ENCODE measurements at places on chromosomes 2 and 18.

DNA sequence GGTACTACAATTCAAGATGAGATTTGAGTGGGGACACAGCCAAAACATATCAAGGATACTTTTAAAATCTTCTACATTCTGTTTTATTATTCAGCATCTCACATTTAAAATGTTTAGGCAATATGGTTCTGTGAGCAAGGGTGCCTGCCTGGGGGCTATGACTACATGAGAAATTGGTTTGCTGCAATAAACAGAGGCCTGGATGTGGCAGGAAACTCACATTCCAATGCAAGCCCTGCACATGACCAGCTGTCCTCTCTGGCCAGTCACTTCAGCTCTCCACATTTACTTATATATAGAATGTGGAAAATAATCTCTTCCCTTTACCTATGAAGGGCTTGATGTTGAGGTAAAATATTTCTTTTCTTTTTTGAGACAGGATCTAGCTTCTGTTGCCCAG, 193.4 kb downstream of the LRRTM1 start:
- DNase-seq, result no peak

DNA sequence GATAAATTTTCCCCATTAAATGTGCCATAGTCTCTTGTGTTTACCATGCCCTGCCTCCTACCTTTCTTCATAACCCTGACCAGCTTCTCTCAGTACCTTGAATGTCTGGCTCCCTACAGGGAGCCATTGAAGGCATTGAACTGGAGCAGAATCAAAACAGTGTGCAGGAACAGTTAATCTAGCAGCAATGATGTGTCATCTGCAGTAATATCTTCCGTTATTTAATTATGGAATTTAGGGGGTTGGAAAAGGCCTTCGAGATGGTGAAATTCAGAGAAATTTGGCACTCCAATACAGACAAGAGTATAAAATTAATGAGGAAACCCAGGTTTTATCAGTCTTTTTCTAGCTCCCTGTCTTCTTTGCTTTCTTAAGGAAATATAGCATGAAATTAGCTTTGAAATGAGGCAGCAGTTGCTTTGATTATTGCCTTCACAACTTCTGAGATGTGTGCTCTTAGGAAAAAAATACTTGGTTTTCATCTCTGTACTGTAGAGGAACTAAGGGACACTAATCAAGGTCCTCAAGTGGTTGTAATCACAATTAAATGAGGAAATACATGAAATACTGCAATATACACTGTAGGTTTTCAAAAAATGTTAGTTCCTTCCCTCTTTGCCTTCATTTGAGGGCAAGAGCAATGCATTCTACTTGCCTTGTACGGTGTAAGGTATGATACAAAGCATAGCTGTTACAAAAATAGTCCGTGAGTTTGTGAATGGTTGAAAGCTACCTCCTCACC, 369.1 kb downstream of the SETBP1 start:
- DNase-seq, result no peak

- DNase-seq, result no peak
These were observed 26.2 kb downstream of the INPP1 start for GRCh38 chr2:190369635-190370034.

- peak; percentile 18 for DNase-seq
These were observed 30.0 kb downstream of the RNF125 start for GRCh38 chr18:32048507-32049091.

DNA sequence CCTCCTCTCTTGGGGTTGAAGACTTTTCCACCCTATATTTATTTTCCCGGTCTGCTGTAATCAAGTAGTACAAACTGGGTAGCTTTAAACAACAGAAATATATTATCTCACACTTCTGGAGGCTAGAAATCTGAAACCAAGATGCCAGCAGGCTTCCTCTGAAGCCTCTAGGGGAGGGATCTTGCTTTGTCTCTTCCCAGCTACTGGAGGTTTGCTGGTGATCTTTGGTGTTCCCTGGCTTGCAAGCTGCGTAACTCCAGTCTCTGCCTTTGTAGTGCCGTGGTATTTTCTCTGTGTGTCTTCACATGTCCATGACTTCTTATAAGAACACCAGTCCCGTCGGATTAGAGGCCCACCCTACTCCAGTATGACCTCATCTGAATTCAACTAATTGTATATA, 44.4 kb downstream of the MYO3B start:
- DNase-seq, result no peak

DNA sequence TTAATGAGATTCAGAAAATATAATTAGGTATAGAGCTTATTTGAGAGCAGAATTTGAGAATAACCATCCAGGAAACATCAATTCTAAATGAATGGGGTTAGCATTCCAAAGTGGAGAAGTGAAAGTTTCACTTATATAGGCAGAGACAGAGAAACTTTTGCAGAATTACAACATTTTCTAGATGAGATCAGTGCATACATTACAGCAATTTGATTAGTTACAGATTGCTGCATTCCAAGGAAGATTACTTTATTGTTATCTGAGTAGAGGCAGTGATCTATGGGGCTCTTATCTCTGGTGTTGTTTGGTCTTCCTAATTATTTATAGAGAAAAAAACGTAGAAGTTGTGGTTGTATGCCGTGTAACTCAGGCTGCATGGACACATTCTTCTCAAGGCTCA, 373.8 kb upstream of the SYT4 start:
- DNase-seq, result no peak

- DNase-seq, result no peak
These were observed 45.8 kb downstream of the E2F6 start for GRCh38 chr2:11420190-11420589.

DNA sequence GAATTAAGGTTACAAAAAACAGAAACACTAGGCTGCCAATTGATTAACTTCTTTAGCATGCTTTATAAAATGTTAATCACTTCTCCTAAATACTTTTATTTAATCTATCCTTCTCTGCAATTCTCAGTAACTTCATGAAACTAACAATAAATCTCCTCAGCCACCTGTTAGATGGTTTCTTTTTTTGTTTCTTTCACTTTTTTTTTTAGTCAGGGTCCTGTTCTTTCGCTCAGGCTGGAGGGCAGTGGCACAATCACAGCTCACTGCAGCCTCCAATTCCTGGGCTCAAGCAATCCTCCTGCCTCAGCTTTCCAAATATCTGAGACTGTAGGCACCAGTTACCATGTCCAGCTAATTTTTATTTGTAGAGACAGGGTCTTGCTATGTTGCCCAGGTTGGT, 213.4 kb upstream of the STK17B start:
- DNase-seq, result no peak

- no peak for DNase-seq
These were observed 189.6 kb downstream of the EXOC6B start for GRCh38 chr2:72636210-72636609.
